ENCODE measurements at places on chromosomes 13 and 19. TPM values are rescaled to one million over a fixed set of nuclear protein-coding genes. Genes with fewer than 3 reads are reported as not detected.

- peak; percentile 61 for DNase-seq
Observed at GRCh38 chr19:1324806-1325567, 39.3 kb downstream of the EFNA2 start.

DNA sequence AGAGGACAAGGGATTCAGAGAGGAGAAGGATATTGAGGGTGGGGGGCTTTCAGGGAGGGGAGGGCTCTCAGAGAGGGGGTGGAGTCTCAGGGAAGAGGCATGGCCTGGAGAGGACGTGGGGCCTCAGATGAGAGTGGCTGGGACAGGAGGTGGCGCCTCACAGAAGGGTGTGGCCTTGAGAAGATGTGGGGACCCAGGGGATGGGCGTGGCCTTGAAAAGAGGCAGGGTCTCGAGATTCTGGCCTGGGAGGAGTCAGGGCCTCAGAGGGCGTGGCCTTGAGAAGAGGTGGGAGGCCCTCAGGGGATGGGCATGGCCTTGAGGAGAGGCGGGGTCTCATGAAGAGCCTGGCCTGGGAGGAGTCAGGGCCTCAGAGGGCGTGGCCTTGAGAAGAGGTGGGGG is 23.7 kb upstream of the TNFSF14 start:
- DNase-seq: no peak

GRCh38 chr13:51881296-51881695 is 19.5 kb downstream of the CCDC70 start:
- DNase-seq: no peak

The ZNF850 gene
- 3.7 TPM for total RNA-seq

DNA sequence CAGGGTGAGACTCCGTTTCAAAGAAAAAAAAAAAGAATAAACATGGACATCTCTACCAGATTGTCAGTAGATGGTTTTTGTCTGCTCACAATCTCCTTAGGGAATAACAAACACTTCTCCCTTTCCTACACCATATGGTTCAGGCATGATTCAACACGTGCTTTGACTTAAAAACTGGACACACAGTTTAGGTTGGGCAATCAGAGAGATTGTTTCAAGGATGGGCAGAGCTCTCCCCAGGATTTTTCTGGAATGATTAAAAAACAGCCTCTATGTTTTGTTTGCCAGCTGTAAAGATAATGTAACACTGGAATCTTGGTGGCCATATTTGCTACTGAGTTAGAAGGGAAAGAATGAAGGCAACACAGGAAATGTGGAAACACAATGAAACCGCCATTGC is 150.1 kb upstream of the TSC22D1 start:
- no peak for DNase-seq

GRCh38 chr13:96053003-96053703 is at the start of gene UGGT2:
TSS of gene UGGT2 (minus strand) at chr13:96053401. CDS start at chr13:96053312, 89 bp downstream.
- peak; percentile 98 for DNase-seq

- DNase-seq: no peak
Observed at GRCh38 chr19:10205636-10206035, 10.9 kb upstream of the DNMT1 start.

DNA sequence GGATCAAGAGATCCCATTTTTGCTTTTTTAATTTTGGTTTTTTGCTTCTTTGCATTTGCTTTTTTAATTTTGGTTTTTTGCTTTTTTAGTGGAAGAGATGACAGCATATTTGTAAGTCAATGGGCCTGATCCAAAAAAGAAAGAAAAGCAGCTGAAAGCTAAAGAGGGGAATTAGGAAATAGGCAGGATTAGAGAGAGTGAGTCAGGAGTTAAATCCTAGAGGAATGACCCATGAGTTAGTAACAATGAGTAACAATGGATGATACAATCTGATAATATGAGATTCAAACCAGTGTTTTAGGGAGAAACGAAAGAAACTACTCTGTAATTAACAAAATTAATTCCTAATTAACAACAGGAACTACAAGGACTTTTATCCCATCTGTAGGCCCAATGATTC is 111.2 kb upstream of the SGCG start:
- no peak for DNase-seq

- no peak for DNase-seq
Observed at GRCh38 chr13:110425444-110425780, 118.3 kb downstream of the COL4A2 start.

GRCh38 chr19:15187026-15188007 is 13.5 kb downstream of the NOTCH3 start:
- no peak for DNase-seq

The MISP gene
- not detected for total RNA-seq

DNA sequence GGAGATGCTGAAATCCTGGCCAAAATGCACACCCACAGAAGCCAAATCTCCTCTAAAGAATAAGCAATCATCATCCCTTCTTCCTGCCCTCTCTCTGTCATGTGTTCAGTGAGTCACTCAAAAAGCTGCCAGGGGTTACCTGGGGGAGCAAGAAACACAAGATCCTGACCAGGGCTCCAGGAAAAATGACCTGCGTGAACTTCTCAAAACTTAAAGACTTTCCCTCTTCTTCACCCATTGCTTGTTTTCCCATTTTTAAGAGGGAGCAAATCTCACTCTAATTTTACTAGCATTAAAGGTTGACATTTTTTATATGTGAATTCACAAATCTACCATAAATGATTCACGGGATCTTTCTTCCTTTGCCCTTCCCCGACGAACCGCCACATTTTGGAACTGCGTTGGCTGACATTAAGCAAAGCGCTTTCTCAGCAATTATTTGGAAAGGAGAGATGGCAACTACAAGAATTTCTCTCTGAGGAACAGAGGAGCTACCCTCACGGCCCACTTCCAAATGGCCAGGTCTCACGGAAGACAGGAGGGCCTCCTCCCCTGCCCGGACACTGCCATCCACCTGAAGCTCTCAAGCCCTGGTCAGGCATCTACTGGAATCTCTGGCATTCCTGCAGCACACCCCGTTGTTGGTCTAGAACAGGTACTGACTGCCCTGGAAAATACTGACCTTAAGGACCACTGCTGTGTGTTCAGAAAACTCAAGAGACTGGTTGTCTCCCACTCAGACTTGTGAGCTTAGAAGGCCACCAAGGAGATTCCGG is 14.2 kb downstream of the TSHZ3 start:
- no peak for DNase-seq

DNA sequence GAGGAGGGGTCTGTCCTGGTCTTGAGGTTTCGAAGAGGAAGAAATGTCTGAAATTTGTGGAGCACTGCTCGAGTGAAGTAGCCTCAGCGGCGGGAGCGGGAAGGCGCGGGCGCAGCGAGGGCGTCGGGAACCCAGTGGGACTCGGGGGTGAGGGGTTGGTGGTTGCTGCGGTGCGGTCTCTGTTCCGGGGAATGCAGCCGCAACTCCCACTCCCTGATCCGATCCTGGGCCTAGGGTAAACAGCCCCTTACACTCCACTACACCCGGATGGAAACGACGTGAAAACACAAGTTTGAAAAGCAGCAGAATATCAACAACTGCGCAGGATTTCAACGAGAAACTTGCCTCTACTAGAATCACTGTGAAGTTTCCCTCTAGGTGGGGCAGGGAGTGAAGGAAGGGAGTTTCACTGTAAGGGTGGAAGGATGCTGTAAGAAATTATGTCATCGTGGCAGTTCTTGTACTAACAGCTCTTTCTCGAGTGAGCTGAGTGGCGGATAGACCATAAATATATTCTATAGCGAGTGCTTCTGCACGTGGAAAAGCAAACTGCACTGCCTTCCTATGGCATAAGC is 2.0 kb upstream of the KLF12 start:
- DNase-seq: peak; percentile 47

GRCh38 chr13:109119896-109120295 is 490.5 kb downstream of the MYO16 start:
- DNase-seq: no peak

The ZIM2 gene
- total RNA-seq: not detected

- DNase-seq: no peak
Observed at GRCh38 chr13:110234532-110234931, 72.4 kb downstream of the COL4A1 start.

DNA sequence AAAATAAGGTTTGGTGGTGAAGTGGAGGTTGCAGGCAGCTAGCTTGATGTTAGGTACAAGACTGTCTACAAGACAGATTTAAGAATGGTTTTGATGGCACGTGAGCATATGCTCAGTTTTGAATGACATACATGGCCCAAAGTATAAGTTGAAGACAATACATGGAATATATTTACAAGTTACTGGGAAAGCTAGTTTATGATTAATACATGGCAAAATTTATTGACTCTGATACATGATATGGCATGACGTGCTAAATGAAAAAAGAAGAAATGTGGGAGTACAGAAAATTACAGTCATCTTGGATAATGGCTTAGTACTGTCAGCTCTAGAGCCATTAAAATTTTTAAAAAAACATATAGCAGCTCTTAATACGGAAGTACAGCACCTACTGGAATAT is 4.4 kb downstream of the KLF5 start:
- DNase-seq: no peak

The IGLON5 gene
- total RNA-seq: not detected

DNA sequence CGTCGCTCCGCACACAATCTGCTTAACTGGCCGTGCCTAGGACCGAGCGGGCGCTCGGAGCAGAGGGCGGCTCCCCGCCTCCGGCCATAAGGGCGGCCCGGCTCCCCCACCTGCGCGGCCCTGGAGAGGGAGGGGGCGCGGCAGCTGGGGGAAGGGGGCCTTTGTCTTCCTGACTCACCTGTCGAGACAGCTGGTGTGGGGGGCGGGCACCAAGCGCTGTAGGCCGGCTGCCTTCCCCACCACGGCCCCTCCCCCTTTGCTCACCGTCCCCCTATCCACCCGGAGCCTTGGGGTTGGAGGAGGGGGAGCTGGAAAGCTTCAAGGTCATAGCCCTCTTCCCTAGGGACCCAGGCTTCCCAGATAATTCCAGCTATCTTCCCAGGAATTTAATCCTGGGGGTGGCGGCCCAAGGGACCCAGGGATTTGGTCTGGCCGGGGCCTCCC is 1.2 kb downstream of the VASP start:
- peak; percentile 62 for DNase-seq

DNA sequence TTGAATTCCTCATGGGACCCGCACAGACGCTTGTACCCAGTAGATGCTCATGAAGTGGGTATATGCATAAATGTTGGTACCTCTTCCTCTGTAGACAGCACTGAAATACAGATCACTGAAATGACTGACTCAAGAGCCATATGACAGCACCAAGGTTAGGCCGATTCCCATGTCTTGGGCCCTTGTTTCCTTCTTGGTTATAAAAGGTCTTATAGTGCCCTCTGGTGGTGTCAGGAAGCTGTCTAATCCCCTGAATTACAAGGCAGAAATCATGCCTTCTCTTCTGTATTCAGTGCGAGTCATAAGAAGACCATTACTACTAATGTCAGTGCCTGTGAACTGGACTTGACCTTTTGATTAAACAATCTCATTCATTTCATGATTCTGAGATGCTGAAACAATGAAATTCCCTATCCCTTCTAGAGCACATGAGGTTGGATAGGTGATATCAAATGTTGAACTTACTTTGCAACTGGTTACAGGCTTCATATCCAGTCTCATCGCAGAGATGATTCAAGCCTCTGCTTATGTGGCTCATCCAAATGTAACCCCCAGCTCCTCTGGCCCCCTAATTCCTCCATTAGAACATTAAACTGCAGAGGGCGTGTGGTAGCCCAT is 59.7 kb downstream of the SPATA13 start:
- DNase-seq: no peak

DNA sequence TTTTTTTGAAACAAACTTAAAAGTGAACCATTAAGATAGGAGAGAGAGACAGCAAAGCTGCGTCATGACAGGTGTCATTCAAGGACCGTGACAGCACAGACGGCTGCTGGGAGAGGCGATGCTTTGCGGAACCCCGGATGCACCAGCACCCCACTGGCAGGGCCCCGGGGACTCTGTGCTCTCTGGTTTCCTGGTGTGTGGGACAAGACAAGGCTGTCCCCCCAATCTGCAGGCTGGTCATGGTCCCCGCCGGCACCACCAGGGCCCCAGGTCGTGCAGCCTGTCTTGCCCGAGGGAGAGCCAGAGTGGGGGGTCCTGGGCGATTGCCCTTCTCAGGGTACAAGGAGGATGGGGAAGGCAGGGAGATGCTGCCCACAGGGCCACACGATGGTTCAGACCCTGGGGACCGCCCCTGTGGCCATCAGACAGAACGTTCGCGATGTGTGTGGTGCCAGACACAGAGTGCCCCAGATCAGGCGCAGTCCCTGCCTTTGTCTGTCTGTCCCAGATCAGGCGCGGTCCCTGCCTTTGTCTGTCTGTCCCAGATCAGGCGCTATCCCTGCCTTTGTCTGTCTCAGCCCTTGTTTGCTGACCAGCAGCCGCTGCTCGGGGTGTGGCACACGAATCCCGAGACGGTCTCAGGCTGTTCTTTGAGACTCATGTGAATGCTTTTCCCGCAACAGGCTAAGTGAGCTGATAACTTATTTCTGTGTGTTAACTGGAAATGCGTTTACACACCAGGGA is 36.1 kb downstream of the ADPRHL1 start:
- peak; percentile 34 for DNase-seq

The SIAH3 gene
- not detected for total RNA-seq

The POU2F2 gene
- 0.91 TPM for total RNA-seq

- no peak for DNase-seq
Observed at GRCh38 chr13:49319951-49320350, 72.2 kb downstream of the CDADC1 start.

DNA sequence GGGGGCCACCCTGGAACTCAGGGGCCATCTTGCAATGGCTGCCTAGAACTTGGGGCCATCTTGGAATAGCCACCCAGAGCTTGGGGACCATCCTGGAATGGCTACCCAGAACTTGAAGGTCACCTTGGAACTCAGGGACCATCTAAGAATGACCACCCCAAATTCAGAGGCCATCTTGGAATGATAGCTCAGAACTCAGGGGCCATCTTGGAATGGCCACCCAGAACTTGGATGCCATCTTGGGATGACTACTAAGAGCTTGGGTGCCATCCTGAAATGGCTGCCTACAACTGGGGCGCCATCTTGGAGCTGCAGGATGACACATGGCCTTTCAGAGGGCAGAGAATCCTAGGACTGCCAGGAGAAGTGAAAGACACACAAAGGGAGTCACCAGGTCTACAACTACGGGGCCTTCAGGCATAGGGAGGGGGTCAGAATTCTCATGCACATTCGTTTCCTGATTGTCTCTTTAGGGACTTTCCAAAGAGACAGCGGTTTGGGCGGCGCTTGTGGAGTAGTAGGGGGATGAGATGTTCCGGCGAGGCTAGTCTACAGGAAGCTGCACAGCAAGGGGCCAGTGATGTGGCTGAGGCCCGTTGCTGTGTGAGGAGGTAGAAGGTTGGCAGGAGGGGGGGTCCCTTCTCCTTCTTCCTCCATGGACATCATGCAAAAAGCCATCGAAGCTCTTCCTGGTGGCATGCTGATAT is 125.0 kb downstream of the IER2 start:
- no peak for DNase-seq

Data from Right ventricle myocardium superior (tissue), 1 donor.